ENCODE measurements at places on chromosomes 5 and 9.

- H3K4me3 ChIP-seq: no peak overlapping the region
- H3K27me3 ChIP-seq: no peaks in the 10 kb centered on the region
- H3K4me1 ChIP-seq: no peaks in the 10 kb centered on the region
- DNase-seq: no peak
- no peak overlapping the region for H3K27ac ChIP-seq
- no peaks in the 10 kb centered on the region for H3K36me3 ChIP-seq
Measured at GRCh38 chr5:127196042-127196441, 94.6 kb upstream of the MEGF10 start.

GRCh38 chr5:118791926-118792734 lies 196.2 kb downstream of the DTWD2 start:
- H3K27ac ChIP-seq: no peak overlapping the region
- DNase-seq: no peak
- no peaks in the 10 kb centered on the region for H3K27me3 ChIP-seq
- no peaks in the 10 kb centered on the region for H3K36me3 ChIP-seq
- peak overlapping the region; percentile 17 for H3K4me3 ChIP-seq
- H3K4me1 ChIP-seq: peaks cover 11% of the 10 kb centered on the region

DNA sequence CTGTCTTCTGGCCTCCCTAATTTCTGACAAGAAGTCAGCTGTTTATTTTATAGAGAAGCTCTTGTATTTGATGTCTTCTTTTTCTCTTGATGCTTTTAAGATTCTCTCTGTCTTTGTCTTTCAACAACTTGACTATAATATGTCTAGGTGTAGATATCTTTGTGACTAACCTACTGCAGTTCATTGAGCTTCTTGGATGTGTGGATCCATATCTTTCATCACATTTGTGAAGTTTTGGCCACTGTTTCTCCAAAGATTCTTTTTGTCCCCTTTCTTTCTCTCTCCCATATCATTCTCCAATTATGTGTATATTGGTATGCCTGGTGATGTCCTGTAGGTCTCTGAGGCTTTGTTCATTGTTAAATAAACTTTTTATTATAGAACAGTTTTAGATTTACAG lies 16.7 kb downstream of the SPEF2 start:
- peaks cover 24% of the 10 kb centered on the region for H3K36me3 ChIP-seq
- no peak for DNase-seq
- H3K27me3 ChIP-seq: no peaks in the 10 kb centered on the region

GRCh38 chr5:2482778-2483177 lies 268.7 kb downstream of the IRX2 start:
- no peak for DNase-seq
- no peaks in the 10 kb centered on the region for H3K27me3 ChIP-seq
- H3K4me3 ChIP-seq: no peak overlapping the region

- no peak overlapping the region for H3K4me3 ChIP-seq
- DNase-seq: no peak
- H3K27ac ChIP-seq: peak overlapping the region; percentile 75
- H3K27me3 ChIP-seq: no peaks in the 10 kb centered on the region
- H3K36me3 ChIP-seq: no peaks in the 10 kb centered on the region
Measured at GRCh38 chr5:147892696-147893296, 13.5 kb downstream of the C5orf46 start.

DNA sequence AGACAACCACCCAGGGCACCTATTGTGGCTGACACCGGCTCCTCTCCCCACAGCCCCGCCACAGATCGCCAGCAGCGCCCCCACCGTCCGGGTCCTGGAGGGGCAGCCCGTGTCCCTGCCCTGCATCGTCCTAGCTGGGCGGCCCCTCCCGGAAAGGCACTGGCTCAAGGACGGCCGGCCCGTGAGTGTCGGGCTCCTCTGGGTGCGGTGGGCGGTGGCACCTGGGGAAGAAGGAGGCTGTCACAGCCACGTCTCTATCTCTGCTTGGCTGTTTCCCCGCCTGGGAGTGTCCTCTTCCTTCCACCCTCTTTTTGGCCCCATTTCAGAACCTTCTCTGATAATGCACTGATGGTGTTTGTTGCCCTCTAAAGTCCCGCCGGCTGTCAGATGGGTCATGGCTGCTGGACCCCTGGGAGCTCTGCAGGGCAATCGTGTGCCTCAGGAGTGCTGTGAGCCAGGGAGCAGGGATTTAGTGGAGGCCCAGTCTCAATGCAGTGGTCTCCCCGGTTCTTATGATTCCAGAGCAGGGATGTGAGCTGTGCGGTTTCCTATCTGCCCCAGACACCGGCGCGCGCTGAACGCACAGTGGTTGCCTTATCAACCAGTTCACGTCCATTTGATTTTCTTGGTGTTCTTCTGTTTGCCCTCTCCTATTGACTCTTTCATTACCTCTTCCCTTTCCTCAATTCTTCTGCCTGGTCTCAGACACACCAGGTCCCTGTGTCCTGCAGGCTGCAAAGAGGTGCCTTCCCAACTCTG lies 55.3 kb downstream of the HMCN2 start:
- no peak for DNase-seq
- peaks cover 19% of the 10 kb centered on the region for H3K4me1 ChIP-seq
- no peak overlapping the region for H3K27ac ChIP-seq
- no peaks in the 10 kb centered on the region for H3K36me3 ChIP-seq

DNA sequence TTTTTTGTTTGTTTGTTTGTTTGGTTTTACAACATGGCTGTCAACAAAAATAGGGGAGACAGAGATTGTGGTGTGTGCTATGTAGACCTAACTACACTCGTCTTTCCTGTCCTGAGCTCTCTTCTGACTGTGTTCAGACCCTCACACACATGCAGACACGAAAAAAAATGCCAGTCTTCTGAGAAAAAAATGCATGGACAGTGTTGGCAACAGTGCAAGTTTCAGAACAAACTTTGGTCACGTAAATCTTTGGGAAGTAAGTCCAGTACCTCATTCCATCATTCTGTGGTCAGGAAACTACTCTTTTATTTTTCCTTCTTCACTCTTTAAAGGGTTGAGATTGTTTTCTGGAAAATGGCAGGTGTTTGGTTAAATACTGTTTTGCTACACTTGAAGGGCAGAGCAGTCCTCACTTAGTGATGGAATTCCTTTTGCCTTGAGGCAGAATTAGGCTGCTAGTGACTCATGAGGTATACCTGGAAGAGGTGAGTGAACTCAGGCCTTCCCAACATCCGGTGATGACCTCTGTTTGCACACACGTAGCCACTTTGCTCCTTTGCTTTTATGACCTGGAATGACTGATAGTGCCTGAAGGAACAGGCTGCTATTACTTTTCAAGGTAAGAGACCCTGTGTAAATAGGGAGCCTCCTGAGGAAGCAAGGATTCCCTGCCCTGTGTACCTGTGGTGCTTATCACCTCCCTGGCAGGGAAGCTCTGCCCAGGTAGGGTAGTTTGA lies 81.6 kb upstream of the TNFAIP8 start:
- H3K4me3 ChIP-seq: no peak overlapping the region
- H3K27me3 ChIP-seq: no peaks in the 10 kb centered on the region
- H3K36me3 ChIP-seq: no peaks in the 10 kb centered on the region
- H3K4me1 ChIP-seq: peaks cover 35% of the 10 kb centered on the region

Measured in suprapubic skin (tissue), 4 donors.